ENCODE measurements at places on chromosomes 1 and 21.
A peak's percentile ranks its signal among the peaks of the same experiment; 100 is the strongest.

DNA sequence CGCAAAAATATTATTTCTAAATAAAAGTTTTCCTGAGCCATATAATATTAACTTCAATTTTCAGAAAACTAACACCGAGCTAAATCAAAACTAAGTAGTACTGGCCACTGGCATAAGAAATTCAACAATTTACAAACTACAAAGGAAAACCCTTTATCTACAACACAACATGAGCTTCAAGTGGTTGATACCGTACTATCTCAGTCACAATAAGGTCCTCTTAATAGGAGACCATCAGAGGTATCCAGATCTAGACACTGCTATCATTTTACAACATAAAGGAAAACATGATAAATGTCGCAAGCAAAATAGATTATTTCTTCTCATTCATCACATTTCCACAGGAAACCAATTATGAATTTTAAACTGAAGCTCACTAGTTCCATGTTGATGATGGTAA is 39.5 kb downstream of the GATAD2B start:
- DNase-seq: no peak

- DNase-seq: no peak
These were observed 443.9 kb downstream of the DSCAM start for GRCh38 chr21:40402884-40403582.

DNA sequence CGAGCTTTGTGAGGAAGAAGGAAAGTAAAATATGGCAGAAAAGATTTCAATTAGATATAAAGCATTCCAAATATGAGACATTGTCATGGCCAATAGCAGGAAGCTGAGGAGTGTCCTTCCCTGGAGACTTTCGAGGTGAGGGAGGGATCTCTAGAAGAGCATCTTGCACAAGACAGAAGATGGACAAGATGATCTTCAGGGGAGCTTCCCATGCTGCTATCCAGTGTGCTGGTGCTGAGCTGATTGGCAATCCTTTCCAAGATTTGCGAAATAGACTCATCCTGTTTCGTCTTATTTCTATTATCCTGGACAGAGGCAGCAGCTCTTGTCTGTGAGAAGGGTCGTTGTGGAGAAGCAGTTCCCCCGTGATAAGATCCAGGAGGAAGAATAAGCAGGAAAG is 342.0 kb upstream of the CAMK1G start:
- DNase-seq: no peak

- DNase-seq: no peak
These were observed 83.1 kb downstream of the DESI2 start for GRCh38 chr1:244735876-244736561.

GRCh38 chr1:237411621-237412020 is 369.6 kb downstream of the RYR2 start:
- DNase-seq: peak; percentile 6

GRCh38 chr1:235017719-235018118 is 110.9 kb downstream of the TOMM20 start:
- DNase-seq: no peak

GRCh38 chr1:60727552-60727951 is 354.8 kb upstream of the NFIA start:
- DNase-seq: no peak

- DNase-seq: peak; percentile 12
These were observed 59.4 kb downstream of the NRIP1 start for GRCh38 chr21:15005391-15005790.

Measured in CD4-positive, alpha-beta T cell treated with Interleukin-6 at 100 ng/mL for 8 hours (primary cell).